ENCODE measurements at places on chromosomes 5 and 9. TPM values are rescaled to one million over a fixed set of nuclear protein-coding genes. Genes with fewer than 3 reads are reported as not detected.

- no peak overlapping the region for H3K27ac ChIP-seq
- no peaks in the 10 kb centered on the region for H3K27me3 ChIP-seq
- no peak for DNase-seq
- H3K4me1 ChIP-seq = peaks cover 2% of the 10 kb centered on the region
Measured at GRCh38 chr5:62489471-62489870, 76.9 kb downstream of the IPO11 start.

GRCh38 chr5:169906745-169907649 is 73.3 kb downstream of the INSYN2B start:
- peaks cover 3% of the 10 kb centered on the region for H3K4me1 ChIP-seq
- H3K36me3 ChIP-seq = peaks cover 9% of the 10 kb centered on the region
- H3K4me3 ChIP-seq = no peak overlapping the region
- no peak for DNase-seq
- no peaks in the 10 kb centered on the region for H3K27me3 ChIP-seq

- peak; percentile 27 for DNase-seq
- no peak overlapping the region for H3K27ac ChIP-seq
- peaks cover 2% of the 10 kb centered on the region for H3K36me3 ChIP-seq
- H3K4me1 ChIP-seq = peaks cover 6% of the 10 kb centered on the region
- peaks cover 2% of the 10 kb centered on the region for H3K27me3 ChIP-seq
Measured at GRCh38 chr9:41229408-41230401, 40.6 kb upstream of the ZNG1F start.

DNA sequence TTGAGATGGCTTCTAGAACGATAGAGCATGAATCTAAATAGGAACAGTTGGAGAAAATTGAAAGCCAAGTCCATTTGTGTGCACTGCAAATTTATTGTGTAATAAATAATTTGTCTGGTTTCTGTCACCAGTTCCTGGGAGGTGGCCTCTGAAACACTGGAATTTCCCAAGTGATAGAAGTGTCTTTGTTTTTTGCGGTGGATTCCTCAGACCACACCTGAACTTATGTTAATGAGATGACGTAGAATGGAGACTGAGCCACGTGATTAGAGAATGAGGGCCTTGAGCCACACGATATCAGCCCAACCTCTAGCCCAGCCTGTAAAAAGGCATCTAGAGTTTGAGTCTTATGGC is 105.1 kb downstream of the MSX2 start:
- no peak overlapping the region for H3K27ac ChIP-seq
- DNase-seq = no peak
- H3K36me3 ChIP-seq = no peaks in the 10 kb centered on the region
- no peak overlapping the region for H3K4me3 ChIP-seq
- no peaks in the 10 kb centered on the region for H3K27me3 ChIP-seq
- H3K4me1 ChIP-seq = no peaks in the 10 kb centered on the region

DNA sequence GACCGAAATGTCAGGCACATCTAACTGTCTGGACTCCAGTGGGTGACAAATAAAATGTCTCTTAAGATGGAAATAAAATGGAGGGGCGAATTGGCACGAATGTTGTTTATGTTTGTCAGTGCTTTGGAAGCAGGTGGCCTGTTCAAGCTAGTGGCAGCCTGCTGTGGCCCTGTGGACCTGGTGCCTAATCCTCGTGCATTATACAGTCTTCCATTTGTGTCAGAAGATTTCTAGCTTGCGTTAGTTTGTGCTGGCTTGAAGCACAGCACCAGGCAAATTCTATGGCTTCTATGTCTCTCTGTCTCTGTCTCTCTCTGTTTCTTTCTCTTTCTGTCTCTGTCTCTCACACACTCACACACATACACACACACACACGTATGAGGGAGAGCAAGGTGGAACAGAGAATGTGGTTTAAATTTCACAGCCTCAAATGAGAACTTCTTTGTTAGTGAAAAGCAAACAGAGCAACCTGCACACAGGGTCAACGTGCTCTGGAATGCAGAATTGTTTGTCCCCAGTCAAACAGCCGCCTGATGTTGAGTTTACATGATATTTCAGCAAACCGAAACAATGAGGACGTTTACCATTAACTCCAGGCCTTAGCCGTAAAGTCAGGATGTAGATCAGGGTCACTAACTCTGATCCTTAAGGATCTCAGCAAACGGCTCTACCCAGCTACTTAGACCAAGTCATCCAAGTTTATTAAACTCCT is 39.0 kb upstream of the CD180 start:
- H3K4me3 ChIP-seq = no peak overlapping the region
- DNase-seq = no peak
- no peaks in the 10 kb centered on the region for H3K36me3 ChIP-seq
- no peak overlapping the region for H3K27ac ChIP-seq
- H3K27me3 ChIP-seq = peaks cover 2% of the 10 kb centered on the region

- H3K27me3 ChIP-seq = no peaks in the 10 kb centered on the region
- peak overlapping the region; percentile 78 for H3K27ac ChIP-seq
- peak; percentile 54 for DNase-seq
- no peak overlapping the region for H3K4me3 ChIP-seq
- peaks cover 98% of the 10 kb centered on the region for H3K36me3 ChIP-seq
- H3K4me1 ChIP-seq = peaks cover 68% of the 10 kb centered on the region
Measured at GRCh38 chr9:92986176-92987119, 39.1 kb downstream of the FGD3 start.

GRCh38 chr9:89714321-89714720 is 109.5 kb downstream of the GADD45G start:
- H3K27me3 ChIP-seq = no peaks in the 10 kb centered on the region
- peak overlapping the region; percentile 81 for H3K27ac ChIP-seq
- H3K4me3 ChIP-seq = peak overlapping the region; percentile 40

- H3K4me1 ChIP-seq = no peaks in the 10 kb centered on the region
- H3K36me3 ChIP-seq = no peaks in the 10 kb centered on the region
- H3K27ac ChIP-seq = no peak overlapping the region
- no peak for DNase-seq
Measured at GRCh38 chr5:51172903-51173626, 210.2 kb upstream of the ISL1 start.

DNA sequence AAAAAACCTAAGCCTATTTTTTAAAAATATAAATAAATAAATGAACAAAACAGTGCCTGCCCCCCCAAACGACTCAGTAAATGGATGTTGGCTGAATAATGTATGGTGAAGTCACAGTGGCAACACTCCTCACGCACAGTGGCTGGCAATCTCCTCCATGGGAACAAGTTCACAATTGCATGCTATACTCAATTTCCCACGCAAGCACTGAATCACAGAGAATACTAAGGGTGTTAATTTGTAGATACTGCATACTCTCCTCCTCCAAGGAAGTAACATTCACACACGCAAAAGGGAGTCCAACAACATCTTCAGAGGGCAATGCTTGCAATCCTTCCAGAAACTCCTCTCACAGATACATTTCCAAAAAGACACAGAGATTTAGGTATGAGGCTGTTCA is 47.5 kb downstream of the SERINC5 start:
- no peak overlapping the region for H3K4me3 ChIP-seq
- no peak overlapping the region for H3K27ac ChIP-seq
- peaks cover 69% of the 10 kb centered on the region for H3K4me1 ChIP-seq

GRCh38 chr5:73242735-73243134 is 69.7 kb downstream of the TMEM174 start:
- no peak overlapping the region for H3K4me3 ChIP-seq
- DNase-seq = no peak
- H3K36me3 ChIP-seq = no peaks in the 10 kb centered on the region
- no peaks in the 10 kb centered on the region for H3K4me1 ChIP-seq
- no peak overlapping the region for H3K27ac ChIP-seq
- H3K27me3 ChIP-seq = peaks cover 23% of the 10 kb centered on the region

- no peaks in the 10 kb centered on the region for H3K27me3 ChIP-seq
- DNase-seq = no peak
- H3K36me3 ChIP-seq = no peaks in the 10 kb centered on the region
Measured at GRCh38 chr5:99614888-99615287, 686.1 kb upstream of the CHD1 start.

DNA sequence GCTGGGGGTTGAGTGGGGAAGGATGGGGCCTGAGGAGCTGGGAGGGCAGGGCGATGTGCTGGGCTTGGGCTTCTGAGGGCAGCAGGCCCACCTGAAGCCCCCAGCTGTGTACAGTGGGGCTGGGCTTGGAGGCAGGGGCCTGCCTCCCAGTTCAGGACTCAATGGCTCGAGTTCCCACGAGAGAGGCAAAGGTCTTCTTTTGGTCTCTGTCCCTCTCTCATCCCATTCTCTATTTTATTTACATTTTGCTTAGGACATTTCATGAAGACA is 180.6 kb downstream of the MACROH2A1 start:
- H3K4me3 ChIP-seq = no peak overlapping the region
- H3K36me3 ChIP-seq = no peaks in the 10 kb centered on the region
- no peak overlapping the region for H3K27ac ChIP-seq
- no peak for DNase-seq
- H3K4me1 ChIP-seq = no peaks in the 10 kb centered on the region

DNA sequence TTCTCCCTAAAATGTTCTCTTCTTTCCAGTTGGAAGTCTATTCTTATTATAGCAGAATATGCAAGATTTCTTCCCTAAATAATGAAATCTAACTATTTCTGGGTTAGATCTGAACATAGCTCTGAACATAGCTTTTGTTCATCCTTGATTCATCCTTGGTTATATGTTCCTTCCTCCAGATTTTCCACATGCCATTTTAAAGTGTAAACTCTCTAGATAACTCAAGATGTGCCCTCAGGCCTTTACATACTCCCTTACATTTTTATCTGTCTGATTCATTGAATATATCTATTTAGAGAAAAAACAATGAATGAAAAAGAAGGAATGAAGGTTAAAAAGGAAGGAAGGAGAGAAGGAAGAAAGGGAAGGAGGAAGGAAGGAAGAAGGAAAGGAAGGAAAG is 100.9 kb downstream of the FBXO38 start:
- no peak for DNase-seq
- no peak overlapping the region for H3K27ac ChIP-seq
- H3K36me3 ChIP-seq = no peaks in the 10 kb centered on the region
- no peaks in the 10 kb centered on the region for H3K4me1 ChIP-seq

DNA sequence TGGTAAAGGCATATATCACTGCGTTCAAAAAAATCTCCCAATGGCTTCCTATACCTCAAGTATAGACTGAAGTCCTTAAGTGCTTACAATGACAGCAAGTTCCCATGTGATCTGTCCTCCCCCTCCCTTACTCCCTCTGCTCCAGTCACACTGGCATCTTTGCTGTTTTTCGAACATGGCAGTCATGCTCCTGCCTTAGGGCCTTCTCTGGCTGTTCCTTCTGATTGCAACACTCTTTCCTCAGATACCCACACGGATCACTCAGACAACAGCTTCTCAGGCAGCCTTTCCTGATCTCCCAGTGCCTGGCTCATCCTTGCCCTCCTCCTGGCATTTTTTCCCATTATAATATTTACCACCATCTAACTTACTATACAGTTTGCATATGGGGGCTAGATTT is 232.8 kb downstream of the ARHGEF28 start:
- H3K27me3 ChIP-seq = peaks cover 6% of the 10 kb centered on the region
- no peaks in the 10 kb centered on the region for H3K4me1 ChIP-seq
- no peak for DNase-seq
- H3K27ac ChIP-seq = no peak overlapping the region
- no peaks in the 10 kb centered on the region for H3K36me3 ChIP-seq
- H3K4me3 ChIP-seq = no peak overlapping the region

GRCh38 chr5:75152860-75153259 is 83.8 kb downstream of the ANKRD31 start:
- DNase-seq = no peak
- H3K27me3 ChIP-seq = no peaks in the 10 kb centered on the region
- H3K27ac ChIP-seq = no peak overlapping the region
- H3K4me1 ChIP-seq = peaks cover 5% of the 10 kb centered on the region
- H3K36me3 ChIP-seq = peaks cover 5% of the 10 kb centered on the region

DNA sequence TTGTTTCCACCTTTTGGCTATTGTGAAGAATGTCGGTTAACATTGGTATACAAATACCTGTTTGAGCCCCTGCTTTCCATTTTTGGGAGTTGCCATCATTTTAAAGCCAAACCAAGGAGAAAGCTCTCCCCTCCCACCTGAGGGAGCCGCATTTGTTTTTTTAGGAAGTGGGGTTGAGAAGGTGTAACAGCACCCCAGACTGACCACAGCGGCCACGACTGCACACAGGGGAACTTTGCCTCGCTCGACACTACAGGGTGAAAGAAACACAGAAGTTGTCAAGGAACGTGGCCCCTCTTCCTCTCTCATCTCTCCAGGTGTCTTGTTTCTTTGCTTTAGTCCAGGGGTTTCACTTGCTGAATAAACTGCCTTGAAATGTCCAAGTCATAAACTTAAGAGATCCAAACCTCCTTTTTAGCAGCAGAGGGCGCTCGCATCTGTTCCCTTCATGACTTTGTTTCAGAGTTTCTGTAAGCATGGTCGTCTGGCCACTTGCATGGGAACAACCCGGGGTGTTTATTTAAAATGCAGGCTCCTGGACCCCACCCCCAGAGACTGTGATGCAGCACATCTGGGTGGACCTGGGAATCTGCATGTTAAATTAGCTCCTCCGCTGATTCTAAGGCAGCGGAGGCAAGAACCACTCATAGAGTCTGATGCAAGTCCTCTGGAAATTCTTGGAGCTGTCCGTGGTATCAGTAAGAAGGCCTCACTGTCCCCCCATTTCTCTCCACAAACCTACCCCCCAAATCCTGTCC is 2.1 kb upstream of the TTLL11 start:
- peak; percentile 74 for DNase-seq
- no peaks in the 10 kb centered on the region for H3K36me3 ChIP-seq
- peaks cover 33% of the 10 kb centered on the region for H3K4me1 ChIP-seq

DNA sequence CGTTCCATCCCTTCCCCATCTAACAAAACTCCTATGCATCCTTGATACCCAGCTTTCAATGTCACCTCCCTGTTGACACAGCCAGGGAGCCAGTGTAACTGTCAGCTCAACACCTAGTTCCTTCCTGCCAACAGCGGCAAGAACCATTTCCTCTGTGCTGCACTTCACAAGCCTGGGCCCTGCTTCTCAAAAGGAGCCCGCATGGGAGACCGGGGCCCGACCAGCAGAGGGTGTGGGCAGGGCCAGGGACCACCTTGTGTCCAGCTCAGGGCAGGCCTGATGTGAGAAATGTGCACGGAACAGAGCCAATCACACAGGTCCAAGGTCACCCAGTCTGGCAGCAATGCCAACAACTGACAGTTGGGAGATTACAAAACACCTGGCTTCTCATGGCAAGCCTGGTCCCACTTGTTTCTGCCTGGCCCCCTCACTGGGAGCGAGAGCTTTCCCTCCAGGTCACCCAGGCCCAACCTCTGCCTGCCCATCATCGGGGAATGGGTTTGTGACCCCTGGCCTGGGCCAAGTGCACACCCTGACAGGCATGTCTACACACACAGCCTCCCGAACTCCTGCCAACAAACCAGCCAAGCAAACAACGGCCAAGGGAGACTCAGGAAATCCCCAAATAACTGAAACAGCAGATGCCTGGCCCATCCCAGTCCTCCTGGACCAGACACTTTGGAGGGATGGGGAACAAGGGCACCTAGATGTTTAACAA is 3.1 kb downstream of the RNF44 start:
- peak; percentile 76 for DNase-seq
- peaks cover 62% of the 10 kb centered on the region for H3K4me1 ChIP-seq
- peak overlapping the region; percentile 95 for H3K4me3 ChIP-seq
- H3K27me3 ChIP-seq = no peaks in the 10 kb centered on the region
- peaks cover 55% of the 10 kb centered on the region for H3K36me3 ChIP-seq
- H3K27ac ChIP-seq = peak overlapping the region; percentile 99

NIPBL gene
- total RNA-seq = 54.1 TPM

RABGAP1 gene
- total RNA-seq = 28.0 TPM

TSLP gene
- total RNA-seq = not detected

BSPRY gene
- total RNA-seq = 4.4 TPM

CLPTM1L gene
- total RNA-seq = 83.8 TPM

TAF11L4 gene
- total RNA-seq = not detected

ACOT12 gene
- not detected for total RNA-seq
